ENCODE measurements at places on chromosomes 2 and 18.
A peak's percentile ranks its signal among the peaks of the same experiment; 100 is the strongest.

GRCh38 chr18:49813069-49813318 is 339 bp downstream of the ACAA2 start:
- no peak for DNase-seq

- DNase-seq = no peak
Observed at GRCh38 chr2:10920764-10921388, 9.1 kb downstream of the KCNF1 start.

GRCh38 chr2:158967114-158967730 is 1.2 kb upstream of the TANC1 start:
- DNase-seq = no peak

GRCh38 chr2:74074487-74074886 is 73.2 kb downstream of the BOLA3 start:
- no peak for DNase-seq

GRCh38 chr2:30105556-30105955 is 41.3 kb upstream of the YPEL5 start:
- DNase-seq = no peak

DNA sequence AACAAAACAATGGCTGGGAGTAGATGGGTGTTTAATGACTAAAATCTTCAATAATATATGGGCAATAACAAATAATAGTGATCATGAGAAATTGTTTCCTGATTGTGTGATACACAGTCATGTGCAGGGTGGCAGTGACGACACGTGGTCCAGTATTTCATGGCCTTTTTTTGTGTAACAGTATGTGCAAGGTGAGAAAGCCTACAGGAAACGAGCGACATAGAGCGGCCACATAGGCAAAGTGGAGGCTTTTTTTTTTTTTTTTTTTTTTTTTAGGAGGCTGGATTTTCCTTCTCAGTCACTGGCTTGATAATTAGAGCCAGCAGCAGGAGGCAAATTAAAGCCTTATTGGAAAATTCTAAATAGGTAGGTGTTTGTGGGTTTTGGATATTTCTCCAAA is 123.7 kb downstream of the MYO3B start:
- DNase-seq = no peak

DNA sequence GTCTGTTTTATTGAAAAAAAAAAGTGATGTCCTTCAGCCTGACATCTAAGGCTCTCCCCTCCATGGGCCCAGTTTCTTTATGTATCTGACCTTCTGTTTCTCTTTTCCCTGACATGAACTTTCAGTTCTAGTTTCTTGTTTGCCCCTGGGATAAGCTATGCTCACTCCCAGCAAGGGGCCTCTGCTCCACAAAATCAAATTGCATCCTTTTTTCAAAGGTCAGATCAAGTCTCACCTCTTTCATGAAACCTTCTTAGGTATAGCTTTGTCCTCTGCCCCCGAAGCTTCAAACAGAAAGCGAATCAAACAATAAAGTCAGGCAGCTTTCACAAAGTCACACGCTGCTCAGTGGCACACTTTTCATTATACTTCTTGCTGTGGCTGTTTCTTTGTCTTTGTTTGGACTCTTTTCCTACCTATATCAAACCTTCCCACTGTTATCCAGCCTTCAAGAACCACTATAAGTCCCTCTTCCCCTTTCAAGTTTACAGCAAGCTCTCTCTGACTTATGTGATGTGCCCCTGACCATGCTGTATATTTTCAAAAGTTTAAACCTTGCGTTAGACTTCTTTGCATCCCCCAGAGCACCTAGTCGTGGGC is 23.3 kb downstream of the MAP3K19 start:
- DNase-seq = no peak

DNA sequence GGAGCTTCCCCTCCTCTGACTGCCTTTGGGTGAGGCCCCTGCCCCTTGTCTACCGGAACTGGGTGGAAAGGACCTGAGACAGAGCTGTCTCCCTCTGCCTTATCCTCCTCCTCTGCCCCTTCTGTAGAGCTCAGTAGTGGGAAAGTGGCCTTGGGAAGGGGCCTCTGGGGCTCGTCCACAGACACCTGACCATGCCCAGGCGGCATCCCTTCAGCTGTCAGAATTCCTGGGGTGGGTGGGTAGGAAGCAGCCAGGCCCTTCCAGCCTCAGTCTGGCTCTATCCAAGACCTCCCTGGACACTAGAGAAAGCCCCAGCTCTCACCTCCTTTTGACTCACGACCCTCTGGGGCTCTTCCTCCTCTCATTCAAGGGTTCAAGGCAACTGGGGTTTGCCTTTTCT is 35.6 kb downstream of the B3GNT2 start:
- DNase-seq = no peak

DNA sequence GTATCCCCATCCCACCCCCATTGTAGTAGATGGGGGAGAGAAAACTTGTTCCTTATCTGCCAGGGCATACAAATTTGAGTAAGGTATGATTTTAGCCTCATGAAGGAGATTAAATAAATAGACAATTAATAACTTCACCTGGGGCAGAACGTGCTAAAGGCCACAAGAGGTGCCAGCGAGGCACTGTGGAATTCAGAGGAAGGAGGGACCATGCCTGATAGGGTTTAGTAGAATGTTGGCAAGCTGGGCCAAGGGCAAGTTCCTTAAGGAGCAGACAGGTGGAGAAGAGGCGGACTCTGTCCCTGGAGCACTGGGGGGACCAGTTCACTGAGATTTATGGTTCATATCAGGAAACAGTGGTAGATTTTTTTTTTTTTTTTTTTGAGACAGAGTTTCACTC is 22.5 kb downstream of the STAMBP start:
- DNase-seq = peak; percentile 33

- no peak for DNase-seq
Observed at GRCh38 chr18:74840492-74841167, 243.0 kb downstream of the ZNF407 start.

- DNase-seq = no peak
Observed at GRCh38 chr2:176133389-176133788, 3.9 kb downstream of the HOXD8 start.

GRCh38 chr2:229922449-229923386 is at the start of gene FBXO36:
FBXO36 (plus strand) TSS chr2:229922503; CDS start chr2:229922514, 11 bp downstream.
- peak; percentile 80 for DNase-seq

DNA sequence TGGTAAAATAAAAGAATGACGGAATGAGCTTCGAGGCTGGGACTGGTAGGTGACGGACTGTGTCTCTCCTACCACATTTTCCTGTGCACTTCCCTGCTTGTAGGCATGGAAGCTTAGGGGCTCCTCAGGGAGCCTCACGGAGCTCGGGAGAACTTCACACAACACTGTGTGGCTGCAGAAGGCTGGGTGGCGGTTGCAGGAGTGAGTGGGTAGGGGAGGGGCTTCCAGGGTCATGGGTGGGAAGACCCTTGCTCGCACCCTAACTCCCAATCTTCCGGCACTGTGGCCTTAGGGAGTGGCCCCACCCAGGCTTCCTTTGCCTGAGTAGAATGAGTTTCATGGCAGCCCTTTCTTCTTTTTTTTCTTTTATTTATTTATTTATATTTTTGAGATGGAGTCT is 128.6 kb downstream of the INHBB start:
- DNase-seq = no peak

DNA sequence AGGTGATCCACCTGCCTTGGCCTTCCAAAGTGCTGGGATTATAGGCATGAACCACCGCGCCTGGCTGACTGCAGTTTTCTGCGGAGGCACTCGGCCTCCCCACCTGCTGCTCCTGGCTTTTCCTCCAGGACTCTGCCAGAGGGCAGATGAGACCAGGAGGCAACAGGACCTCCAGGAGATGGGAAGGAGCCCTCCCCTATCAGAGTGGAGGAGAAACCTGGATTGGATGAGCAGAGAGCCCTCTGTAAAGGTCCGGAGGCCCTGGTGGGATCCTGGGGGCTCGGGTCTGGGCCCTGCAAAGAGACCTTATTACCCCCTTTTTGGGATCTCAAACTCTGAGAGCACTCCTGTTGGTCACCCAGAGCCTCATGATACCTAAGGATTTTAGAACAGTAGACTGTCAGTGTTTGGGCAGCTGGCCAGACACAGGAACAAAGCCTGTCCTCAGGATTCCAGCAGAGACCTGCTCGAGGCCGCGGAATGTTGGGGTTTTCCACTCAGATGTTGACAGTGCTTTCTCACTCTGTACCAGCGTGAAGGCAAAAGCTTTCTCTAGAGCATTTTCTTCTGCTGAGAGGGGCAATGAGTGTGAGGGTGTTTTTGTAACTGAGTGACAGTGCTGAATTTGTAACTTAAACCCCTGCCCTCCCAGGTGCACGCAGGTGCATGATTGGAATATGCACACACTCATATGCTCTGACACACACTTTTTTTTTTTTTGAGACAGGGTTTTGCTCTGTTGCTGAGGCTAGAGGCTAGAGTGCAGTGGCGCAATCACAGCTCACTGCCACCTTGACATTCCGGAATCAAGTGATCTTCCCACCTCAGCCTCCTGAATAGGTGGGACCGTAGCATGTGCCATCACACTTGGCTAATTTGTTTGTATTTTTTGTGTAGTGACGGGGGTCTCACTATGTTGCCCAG is 48.4 kb downstream of the NPPC start:
- DNase-seq = no peak

DNA sequence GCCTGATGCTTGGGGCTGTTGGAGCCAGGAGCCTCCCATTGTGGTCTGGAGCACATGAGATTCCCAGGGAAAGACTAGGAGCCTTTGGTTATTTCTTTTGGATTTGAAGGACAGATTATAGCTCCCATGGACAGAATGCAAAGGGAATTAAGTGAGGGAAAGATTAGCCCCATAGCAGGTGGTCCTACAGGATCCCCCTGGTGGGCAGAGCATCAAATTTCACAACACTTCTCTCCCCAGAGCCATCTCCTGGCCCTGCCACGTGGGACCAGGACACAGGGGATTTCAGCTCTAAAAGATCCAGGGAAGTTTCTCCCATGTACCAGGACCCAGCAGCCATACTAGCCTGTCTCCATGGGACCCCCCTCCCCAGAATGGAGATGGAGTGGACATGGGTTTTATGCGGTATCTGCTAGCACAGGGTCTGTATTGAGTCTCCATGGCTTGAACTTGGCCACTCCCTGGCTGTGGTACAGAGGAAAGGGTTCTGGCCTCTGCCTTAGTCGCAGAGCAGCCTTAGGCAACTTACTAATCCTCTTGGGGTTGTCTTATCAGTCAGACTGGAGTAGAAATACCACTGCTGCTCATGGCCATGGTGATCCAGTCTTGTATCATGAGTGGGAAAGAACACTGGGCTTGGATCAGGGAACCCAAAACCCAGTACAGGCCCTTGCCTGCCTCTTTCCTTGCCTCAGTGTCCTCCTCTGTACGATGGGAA is 6.8 kb upstream of the PLB1 start:
- no peak for DNase-seq

GRCh38 chr2:143594161-143594560 is 464.9 kb downstream of the ARHGAP15 start:
- no peak for DNase-seq

GRCh38 chr18:29823671-29824070 is 1218.9 kb downstream of the DSC3 start:
- DNase-seq = no peak

DNA sequence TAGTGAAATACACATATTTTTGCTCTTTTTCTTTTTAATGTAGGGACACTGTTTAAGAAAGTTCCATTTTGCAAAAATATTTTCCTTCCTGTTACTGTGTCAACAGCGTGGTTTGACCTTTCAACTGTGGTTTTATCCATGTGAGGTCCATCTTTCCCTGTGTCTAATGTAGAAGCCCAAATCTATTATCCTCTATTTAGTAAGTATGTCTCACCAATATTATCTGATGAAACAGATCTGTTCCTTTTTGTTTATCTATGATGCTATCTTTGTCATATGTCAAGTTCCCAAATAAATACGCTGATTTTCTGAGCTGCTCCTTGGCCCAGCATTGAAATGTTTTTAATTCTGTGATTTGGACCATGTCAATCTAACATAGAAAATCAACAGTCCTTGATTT is 3.5 kb upstream of the ARHGAP15 start:
- no peak for DNase-seq

GRCh38 chr18:50649821-50650220 is 89.9 kb downstream of the MAPK4 start:
- no peak for DNase-seq

- no peak for DNase-seq
Observed at GRCh38 chr18:58453913-58454317, 175.0 kb downstream of the ALPK2 start.

DNA sequence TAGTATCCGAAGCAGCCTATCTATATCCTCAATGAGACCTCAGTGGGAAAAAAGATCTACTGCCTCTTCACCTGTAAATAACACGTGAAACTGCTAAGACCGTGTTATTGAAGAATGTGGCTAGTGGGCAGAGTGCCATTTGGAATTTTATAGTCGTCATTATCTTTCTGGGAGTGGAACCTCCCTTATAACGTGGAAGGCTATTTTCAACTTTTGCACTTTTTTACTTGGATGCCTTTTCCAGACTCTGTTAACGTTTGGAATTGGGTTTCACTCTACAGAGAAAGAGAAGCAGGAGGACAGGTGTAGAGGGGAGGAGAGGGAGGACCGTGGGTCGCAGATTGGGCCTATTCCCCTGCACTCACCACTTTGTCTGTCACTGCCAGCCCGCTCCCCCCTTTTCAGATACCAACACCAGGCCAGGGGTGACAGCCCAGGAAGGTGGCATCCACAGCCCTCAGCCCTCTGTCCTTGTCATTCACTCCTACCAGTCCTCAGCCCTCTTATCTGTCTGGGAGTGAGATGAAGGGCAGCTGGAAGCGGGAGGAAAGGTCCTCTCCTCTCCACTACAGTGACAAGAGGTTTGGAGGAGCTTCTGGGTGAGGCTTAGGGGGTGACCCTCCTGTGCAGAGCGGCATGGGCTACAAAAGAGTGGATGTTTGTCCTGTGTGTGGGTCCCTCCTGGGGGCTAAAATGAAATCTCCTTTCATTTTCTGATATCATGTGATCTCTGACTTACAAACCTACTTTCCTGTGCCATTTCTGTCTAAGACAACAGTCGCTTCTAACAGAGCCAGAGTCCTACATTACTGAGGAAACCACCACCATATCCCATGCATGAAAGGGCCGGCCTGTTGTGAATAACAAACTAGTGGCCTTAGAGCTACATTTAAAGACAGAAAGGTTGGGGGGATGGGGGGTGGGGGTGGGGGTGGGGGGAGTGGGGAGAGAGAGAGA is 23.9 kb upstream of the CEP68 start:
- no peak for DNase-seq

DNA sequence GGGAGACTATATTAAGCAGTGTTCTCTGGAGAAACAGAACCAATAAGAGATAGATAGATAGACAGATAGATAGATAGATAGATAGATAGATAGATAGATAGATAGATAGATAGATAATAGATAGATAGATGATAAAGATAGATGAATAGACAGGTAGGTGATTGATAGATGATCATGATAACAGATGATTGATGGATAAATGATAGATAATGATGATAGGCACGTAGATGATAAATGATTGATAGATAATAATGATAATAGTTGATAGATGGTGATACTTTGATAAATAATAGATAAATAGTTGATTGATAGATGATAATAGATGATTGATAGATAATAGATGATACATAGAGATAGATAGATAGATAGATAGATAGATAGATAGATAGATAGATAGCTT is 48.5 kb downstream of the BOD1L2 start:
- no peak for DNase-seq

DNA sequence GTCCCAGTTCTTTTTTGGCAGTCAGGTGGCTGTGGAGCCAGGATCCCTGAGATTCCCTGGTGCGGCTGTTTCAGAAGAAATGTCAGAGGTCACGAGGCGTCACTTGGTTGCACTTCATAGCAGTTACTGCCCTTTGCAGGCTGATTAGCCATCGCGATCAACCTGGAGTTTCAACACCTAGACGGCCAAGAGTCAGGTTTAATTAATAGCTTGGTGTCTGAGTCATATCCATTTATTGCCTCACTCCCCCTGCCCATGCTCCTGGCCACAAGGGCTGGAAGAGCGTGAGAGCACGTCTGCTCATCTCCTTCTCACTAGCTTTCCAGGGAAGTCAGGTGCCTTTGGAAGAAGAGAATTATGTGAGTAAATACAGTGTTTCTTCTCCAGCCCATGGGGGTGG is 552.3 kb downstream of the TSN start:
- no peak for DNase-seq
